ENCODE measurements at places on chromosomes 11 and 22. TPM values are rescaled to one million over a fixed set of nuclear protein-coding genes. Genes with fewer than 3 reads are reported as not detected.

DNA sequence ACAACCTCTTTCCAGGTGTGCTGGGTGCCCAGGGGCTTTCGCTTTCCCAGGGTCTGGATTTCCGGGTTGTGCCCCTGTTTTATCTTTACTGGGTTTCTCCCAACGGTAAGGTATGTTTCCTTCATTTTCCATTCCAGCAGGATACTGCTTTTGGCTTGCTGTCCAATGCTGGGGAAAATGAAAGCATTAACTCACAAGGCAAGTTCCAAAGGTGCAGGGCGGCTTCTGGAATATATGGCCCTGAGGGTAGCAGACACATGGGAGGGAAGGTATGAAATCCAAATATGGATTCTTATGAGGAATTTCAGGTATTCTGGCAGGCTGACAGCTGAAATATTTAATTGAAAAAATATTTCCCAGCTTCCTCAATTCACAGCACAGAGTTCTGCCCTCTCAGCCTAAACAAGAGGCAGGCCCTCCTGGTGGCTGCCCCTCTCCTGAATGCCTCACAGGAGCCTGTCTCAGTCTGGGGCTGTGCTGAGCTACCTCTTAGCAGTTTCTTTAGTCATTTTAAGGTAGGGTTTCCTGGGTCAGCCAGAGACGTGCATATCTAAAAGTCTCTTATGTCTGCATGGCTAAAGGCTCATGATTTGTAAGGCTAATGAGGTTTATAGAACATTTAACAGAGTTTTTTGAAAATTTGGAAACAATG is 318.6 kb upstream of the B3GAT1 start:
- H3K36me3 ChIP-seq: no peaks in the 10 kb centered on the region
- no peak for DNase-seq
- no peaks in the 10 kb centered on the region for H3K4me1 ChIP-seq
- no peak overlapping the region for H3K4me3 ChIP-seq
- H3K27ac ChIP-seq: no peak overlapping the region

GRCh38 chr11:8207080-8208000 is 38.5 kb upstream of the RIC3 start:
- peak; percentile 17 for DNase-seq
- no peaks in the 10 kb centered on the region for H3K36me3 ChIP-seq
- H3K27me3 ChIP-seq: peaks cover 9% of the 10 kb centered on the region
- peak overlapping the region; percentile 44 for H3K27ac ChIP-seq

- H3K4me1 ChIP-seq: no peaks in the 10 kb centered on the region
- no peaks in the 10 kb centered on the region for H3K36me3 ChIP-seq
- DNase-seq: no peak
- no peak overlapping the region for H3K27ac ChIP-seq
- no peaks in the 10 kb centered on the region for H3K27me3 ChIP-seq
- H3K4me3 ChIP-seq: no peak overlapping the region
Measured at GRCh38 chr11:11211888-11212287, 141.2 kb downstream of the CSNK2A3 start.

GRCh38 chr11:70951139-70951804 is 301.1 kb downstream of the SHANK2 start:
- no peak overlapping the region for H3K27ac ChIP-seq
- no peak overlapping the region for H3K4me3 ChIP-seq
- no peaks in the 10 kb centered on the region for H3K36me3 ChIP-seq
- DNase-seq: no peak
- H3K27me3 ChIP-seq: no peaks in the 10 kb centered on the region
- H3K4me1 ChIP-seq: peaks cover 10% of the 10 kb centered on the region

- H3K4me1 ChIP-seq: no peaks in the 10 kb centered on the region
- H3K36me3 ChIP-seq: no peaks in the 10 kb centered on the region
- no peak overlapping the region for H3K27ac ChIP-seq
- no peak for DNase-seq
- H3K27me3 ChIP-seq: no peaks in the 10 kb centered on the region
Measured at GRCh38 chr11:113602483-113602882, 103.6 kb downstream of the TMPRSS5 start.

- H3K36me3 ChIP-seq: no peaks in the 10 kb centered on the region
- DNase-seq: no peak
- H3K27me3 ChIP-seq: no peaks in the 10 kb centered on the region
- H3K27ac ChIP-seq: no peak overlapping the region
Measured at GRCh38 chr11:44528103-44528502, 37.4 kb upstream of the CD82 start.

DNA sequence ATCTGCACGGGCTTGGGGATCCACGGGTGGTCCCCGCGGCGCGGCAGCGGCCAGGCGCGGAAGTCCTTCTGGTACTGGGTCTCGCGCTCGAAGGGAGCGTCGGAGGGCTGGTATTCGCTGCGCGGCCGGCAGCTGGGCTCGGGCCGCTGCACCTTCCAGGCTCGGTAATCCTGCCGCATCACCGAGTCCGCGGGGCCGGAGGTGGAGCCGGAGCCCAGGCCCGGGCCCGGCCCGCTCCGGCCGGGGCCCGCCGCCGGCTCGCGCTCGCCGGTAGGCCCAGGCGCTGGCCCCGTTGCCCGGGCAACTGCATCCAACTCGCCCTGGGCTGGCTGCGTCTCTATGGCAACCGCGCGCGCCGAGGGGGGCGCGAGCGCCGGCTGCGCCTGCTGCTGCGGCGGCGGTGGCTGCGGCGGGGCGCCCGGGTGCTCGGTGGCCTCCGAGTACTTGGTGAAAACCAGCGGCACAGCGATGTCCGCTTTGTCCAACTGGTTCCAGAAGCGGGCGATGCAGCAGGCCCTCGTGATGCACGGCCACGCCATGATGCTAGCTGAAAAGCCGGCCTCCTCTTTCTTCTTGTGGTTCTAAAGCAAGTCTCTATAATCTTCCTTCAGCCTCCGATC is 897 bp downstream of the MAP6 start:
- peak overlapping the region; percentile 58 for H3K4me3 ChIP-seq
- peak; percentile 33 for DNase-seq
- H3K36me3 ChIP-seq: no peaks in the 10 kb centered on the region
- H3K27ac ChIP-seq: peak overlapping the region; percentile 83
- peaks cover 67% of the 10 kb centered on the region for H3K27me3 ChIP-seq
- peaks cover 22% of the 10 kb centered on the region for H3K4me1 ChIP-seq

CNIH2 gene
- not detected for total RNA-seq

TMEM151A gene
- 19.6 TPM for total RNA-seq

GRCh38 chr22:31960767-31961166 is 16.4 kb downstream of the YWHAH start:
- no peaks in the 10 kb centered on the region for H3K4me1 ChIP-seq
- H3K27ac ChIP-seq: no peak overlapping the region
- no peaks in the 10 kb centered on the region for H3K27me3 ChIP-seq
- DNase-seq: no peak

GRCh38 chr22:50141891-50142363 is 28.6 kb upstream of the PANX2 start:
- no peak overlapping the region for H3K27ac ChIP-seq
- DNase-seq: no peak
- H3K4me1 ChIP-seq: peaks cover 13% of the 10 kb centered on the region
- H3K36me3 ChIP-seq: no peaks in the 10 kb centered on the region

DNA sequence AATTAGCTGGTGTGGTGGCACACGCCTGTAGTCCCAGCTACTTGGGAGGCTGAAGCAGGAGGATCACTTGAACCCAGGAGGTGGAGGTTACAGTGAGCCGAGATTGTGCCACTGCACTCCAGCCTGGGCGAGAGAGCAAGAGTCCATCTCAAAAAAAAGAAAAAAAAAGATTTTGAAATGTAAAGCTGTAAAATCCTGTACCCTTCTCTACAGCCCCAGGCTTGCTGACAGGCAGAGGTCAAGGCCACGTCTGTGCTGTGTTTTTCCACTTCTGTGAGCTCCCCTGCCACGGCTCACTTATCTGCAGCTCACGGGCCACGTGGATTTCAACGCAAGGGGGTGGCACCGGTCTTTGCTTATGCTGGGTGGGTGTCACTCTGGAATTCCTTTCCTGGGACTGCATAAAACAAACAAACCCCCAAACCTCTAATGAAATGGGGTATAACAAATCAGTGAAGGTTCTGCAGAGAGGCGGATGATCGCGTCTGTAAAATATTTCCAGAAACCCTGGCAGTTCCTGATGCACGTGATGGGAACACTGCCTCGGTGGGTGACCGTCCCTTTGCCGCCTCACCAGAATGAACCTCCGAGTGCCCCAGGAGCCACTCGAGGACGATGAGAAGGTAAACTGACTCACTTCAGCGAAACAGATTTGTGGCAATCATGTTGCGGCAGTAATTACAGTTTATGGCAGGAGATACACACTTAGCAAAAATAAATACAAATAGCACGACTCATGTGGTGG is 44.0 kb upstream of the ATXN10 start:
- no peaks in the 10 kb centered on the region for H3K36me3 ChIP-seq
- no peak overlapping the region for H3K4me3 ChIP-seq

HBB gene
- total RNA-seq: 2.9 TPM

SMC1B gene
- not detected for total RNA-seq

DNA sequence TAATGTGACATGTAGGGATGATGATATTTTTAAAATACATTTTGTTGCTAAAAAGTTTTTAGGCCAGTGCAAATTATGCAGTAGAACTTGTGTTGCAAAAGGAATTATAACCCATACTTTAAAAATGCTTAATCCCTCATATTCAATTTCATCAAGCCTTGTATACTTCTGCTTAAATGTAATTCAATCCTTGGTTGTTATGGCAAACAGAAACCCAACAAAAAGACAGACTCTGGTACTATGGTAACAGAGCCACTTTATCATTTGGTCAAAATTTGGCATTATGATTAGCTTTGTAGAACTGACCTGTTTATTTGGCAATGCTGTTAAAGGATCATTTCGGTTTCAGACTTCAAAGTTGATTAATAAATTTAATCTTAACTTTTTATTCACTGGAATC is 284.8 kb downstream of the TMEM135 start:
- H3K27ac ChIP-seq: no peak overlapping the region
- no peak overlapping the region for H3K4me3 ChIP-seq
- no peaks in the 10 kb centered on the region for H3K36me3 ChIP-seq

DNA sequence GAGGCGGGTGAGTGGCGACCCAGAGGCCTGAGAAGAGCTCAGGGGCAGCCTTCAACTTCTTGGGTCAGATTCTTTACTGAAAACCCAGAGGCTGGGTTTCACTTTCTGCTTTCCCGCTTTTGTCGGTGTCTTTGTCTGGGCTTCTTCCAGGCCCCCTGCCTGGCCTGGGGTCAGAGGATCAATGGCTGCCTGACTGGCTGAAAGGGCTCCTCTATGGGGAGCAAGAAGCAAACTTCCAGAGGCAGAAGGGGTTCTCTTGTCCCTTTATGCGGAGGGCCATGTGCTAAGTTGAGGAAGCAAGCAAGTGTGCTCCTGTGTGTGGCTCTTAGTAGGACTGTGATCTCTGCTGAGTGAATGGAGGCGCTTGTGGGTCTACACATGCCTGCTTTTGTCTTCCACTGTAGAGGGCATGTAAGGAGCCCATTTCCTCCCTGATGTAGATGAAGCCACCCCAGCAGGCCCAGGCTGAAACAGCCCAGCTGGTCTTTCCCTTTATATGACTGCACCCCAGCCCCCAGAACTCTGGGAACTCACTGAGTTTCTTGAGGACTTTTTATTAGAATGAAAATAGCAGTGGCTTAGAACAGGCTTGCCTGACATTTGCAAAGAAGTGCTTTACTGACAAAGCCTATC is 1.0 kb upstream of the PKNOX2 start:
- no peaks in the 10 kb centered on the region for H3K27me3 ChIP-seq
- H3K4me3 ChIP-seq: no peak overlapping the region
- no peak for DNase-seq
- peak overlapping the region; percentile 86 for H3K27ac ChIP-seq

CHRNA10 gene
- 1.8 TPM for total RNA-seq

SC5D gene
- total RNA-seq: 129 TPM

DNA sequence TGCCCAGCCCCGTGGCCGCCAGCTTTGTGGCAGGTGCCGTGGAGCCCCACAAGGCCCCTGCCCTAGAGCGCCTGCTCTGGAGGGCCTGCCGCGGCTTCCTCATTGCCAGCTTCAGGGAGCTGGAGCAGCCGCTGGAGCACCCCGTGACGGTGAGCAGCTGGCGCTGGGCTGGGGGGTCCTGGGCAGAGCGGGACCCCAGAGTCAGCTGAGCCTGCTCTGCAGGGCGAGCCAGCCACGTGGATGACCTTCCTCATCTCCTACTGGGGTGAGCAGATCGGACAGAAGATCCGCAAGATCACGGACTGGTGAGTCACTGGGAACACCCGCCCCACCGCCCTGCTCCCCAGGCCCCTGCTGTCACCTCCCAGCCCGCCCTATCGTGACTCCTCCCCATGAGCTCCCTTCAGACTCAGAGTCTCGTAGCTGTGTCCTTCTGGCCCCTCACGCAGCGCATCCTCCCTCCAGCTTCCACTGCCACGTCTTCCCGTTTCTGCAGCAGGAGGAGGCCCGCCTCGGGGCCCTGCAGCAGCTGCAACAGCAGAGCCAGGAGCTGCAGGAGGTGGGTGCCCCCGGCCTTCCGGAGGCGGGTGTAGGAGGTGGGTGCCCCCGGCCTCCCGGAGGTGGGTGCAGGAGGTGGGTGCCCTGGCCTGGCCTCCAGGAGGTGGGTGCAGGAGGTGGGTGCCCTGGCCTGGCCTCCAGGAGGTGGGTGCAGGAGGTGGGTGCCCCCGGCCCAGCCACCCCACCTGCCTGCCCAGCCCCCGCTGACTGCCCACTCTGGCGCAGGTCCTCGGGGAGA is 4.7 kb downstream of the TCIRG1 start:
- H3K27ac ChIP-seq: no peak overlapping the region
- no peak overlapping the region for H3K4me3 ChIP-seq
- H3K36me3 ChIP-seq: peaks cover 49% of the 10 kb centered on the region
- H3K27me3 ChIP-seq: no peaks in the 10 kb centered on the region

DNA sequence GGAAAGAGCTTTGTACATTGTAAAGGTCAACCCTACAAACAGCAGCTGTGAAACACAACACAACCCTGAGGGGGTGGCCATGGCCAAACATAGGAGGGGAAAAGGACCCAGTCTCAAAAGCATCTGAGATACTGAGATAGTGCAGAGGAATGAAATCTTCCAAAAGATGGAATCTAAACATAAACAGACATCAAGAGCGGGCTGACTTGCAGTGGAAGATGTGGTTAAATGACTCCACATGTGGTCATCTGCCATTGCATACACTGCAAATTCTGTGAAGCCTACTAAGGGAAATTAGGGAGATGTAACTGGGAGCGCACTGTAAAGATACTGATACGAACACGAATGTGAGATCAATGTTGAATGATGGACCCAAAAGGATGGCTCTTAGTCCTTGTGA is 22.0 kb downstream of the BDNF start:
- H3K27ac ChIP-seq: no peak overlapping the region
- no peak overlapping the region for H3K4me3 ChIP-seq
- no peak for DNase-seq
- no peaks in the 10 kb centered on the region for H3K4me1 ChIP-seq

- H3K36me3 ChIP-seq: peaks cover 46% of the 10 kb centered on the region
- DNase-seq: peak; percentile 80
- H3K4me1 ChIP-seq: peaks cover 53% of the 10 kb centered on the region
Measured at GRCh38 chr11:123061403-123062157, at the start of gene HSPA8. Gene HSPA8, minus strand, starts transcription at chr11:123062136. Its CDS starts 812 bp downstream, at chr11:123061324.

Measured in stomach (tissue), 19 donors.